Nephron progenitor cell (in vitro differentiated cells): ENCODE measurements at places on chromosomes 7 and 10.
A peak's percentile ranks its signal among the peaks of the same experiment; 100 is the strongest.

- peak overlapping the region; percentile 99 for H3K27ac ChIP-seq
- H3K4me3 ChIP-seq: peak overlapping the region; percentile 71
- peaks cover 88% of the 10 kb centered on the region for H3K4me1 ChIP-seq
Observed at GRCh38 chr10:93436591-93437085, 45.5 kb downstream of the MYOF start.

- H3K27ac ChIP-seq: no peak overlapping the region
- DNase-seq: no peak
- H3K4me1 ChIP-seq: no peaks in the 10 kb centered on the region
- H3K36me3 ChIP-seq: no peaks in the 10 kb centered on the region
Observed at GRCh38 chr7:12970626-12971025, 283.2 kb downstream of the ARL4A start.

GRCh38 chr10:38007991-38008390 is 2.5 kb upstream of the ZNF33A start:
- no peak overlapping the region for H3K4me3 ChIP-seq
- DNase-seq: no peak
- peaks cover 28% of the 10 kb centered on the region for H3K4me1 ChIP-seq
- H3K27ac ChIP-seq: no peak overlapping the region
- peaks cover 17% of the 10 kb centered on the region for H3K27me3 ChIP-seq
- peaks cover 14% of the 10 kb centered on the region for H3K36me3 ChIP-seq

- no peak overlapping the region for H3K4me3 ChIP-seq
- no peak overlapping the region for H3K27ac ChIP-seq
- no peaks in the 10 kb centered on the region for H3K4me1 ChIP-seq
Observed at GRCh38 chr10:125520968-125521367, 162.0 kb downstream of the TEX36 start.

- H3K4me3 ChIP-seq: peak overlapping the region; percentile 53
- peak; percentile 40 for DNase-seq
- no peak overlapping the region for H3K27ac ChIP-seq
- peaks cover 53% of the 10 kb centered on the region for H3K4me1 ChIP-seq
- H3K27me3 ChIP-seq: peaks cover 15% of the 10 kb centered on the region
- H3K36me3 ChIP-seq: peaks cover 65% of the 10 kb centered on the region
Observed at GRCh38 chr7:5349437-5350173, 66.9 kb downstream of the SLC29A4 start.

DNA sequence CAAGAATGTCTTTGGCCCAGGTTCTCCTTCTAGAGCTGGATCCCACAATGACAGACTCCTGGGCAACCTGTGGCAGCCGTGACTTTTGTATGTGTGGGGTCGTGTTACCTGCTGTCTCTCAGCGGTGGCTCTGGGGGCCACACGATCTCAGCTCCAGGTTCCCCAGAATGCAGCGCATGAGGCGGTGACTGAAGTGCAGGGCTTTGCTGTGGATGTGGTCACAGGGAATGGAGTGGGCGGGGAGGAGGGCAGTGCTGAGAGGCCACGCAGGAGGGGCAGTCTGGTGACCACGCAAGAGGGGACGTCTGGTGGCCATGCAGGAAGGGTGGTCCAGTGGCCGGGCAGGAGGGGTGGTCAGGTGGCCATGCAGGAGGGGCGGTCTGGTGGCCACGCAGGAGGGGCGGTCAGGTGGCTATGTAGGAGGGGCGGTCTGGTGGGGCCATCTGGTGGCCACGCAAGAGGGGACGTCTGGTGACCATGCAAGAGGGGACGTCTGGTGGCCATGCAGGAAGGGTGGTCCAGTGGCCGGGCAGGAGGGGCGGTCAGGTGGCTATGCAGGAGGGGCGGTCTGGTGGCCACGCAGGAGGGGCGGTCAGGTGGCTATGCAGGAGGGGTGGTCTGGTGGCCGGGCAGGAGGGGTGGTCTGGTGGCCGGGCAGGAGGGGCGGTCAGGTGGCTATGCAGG is 112.7 kb downstream of the ACTR3B start:
- no peak for DNase-seq
- H3K4me1 ChIP-seq: no peaks in the 10 kb centered on the region
- H3K36me3 ChIP-seq: no peaks in the 10 kb centered on the region
- H3K4me3 ChIP-seq: no peak overlapping the region
- no peak overlapping the region for H3K27ac ChIP-seq

DNA sequence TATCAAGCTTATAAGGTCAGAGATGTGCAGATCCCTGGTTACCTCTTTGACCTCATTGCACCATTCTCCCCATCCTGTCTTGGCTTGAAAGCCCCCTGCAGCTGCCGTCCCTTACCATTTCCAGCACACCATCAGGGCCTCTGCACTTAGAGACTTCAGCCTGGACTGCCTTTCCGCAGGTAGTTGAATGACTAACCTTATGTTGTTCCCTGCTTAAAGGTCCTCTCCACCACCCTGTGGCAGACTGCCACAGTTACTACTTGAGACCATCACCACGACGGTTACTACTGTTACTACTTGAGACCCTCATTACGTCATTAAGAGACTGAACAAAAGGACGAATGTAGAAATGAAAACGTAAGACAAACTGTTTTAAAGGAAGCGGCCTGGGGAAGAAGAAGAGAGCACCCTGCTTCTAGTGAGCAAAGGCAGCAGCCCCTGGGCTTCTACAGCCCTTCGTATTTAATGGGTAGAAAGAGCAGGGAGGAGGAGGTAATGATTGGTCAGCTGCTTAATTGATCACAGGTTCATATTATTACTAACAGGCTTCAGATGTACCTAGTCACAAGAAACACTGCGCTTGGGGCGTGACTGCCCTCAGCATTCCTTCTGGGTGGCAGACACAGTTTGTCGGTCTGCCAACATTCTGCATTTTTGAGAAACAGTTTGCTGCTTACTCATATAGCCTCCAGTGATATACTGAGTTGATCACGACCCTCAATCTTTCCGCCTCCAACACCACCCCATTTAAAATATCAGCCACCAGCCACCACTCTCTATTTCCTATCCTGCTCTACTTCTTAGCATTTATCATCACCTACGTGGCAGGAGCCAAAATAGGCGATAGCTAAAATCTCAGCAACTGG is 74.1 kb upstream of the PARD3 start:
- no peaks in the 10 kb centered on the region for H3K36me3 ChIP-seq
- H3K4me1 ChIP-seq: peaks cover 44% of the 10 kb centered on the region
- DNase-seq: no peak
- H3K27me3 ChIP-seq: peaks cover 4% of the 10 kb centered on the region
- no peak overlapping the region for H3K27ac ChIP-seq
- H3K4me3 ChIP-seq: no peak overlapping the region

DNA sequence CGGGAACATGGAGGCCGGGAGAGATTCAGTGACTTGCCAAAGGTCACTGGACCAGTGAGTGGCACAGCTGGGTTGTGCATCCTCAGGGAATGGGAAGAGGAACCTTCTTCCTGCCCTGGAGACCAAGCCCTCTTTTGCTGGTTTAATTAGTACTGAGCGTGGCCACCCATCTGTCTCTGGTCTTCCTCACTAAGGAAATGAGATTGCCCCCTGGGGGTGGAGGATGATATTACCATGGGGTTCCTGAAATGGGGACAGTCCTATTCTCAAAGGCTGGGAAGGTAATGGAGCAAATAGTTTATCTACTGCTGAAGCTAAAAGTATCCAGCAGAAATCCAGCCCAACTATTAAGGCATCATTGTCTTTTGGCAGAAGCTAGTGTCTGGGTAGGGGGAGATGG is 98.6 kb upstream of the FGFR2 start:
- no peak overlapping the region for H3K4me3 ChIP-seq
- peaks cover 40% of the 10 kb centered on the region for H3K4me1 ChIP-seq
- H3K27me3 ChIP-seq: peaks cover 11% of the 10 kb centered on the region

DNA sequence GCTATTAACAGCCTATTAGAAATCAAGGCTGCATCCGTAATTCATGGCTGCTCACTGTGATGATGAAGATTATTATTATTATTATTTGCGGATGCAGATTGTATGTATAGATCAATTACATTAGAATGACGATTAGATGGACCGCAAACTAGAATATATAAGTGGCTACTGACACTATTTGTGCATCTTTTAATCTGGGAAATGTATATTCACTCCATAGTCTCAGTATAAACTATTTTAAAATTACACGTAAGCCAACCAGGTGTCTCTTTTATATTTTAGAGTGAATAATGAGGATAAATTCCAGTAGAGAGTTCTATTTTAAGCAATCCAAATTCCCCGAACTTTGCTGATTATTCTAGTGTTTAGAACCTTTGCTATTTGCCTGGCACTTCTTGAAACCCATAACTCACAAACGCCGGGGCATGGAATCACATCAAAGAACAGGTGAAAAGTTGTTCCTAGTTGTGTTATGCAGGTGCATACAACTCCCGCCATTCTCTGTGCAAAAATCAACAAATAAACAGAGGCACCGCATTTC is 509 bp upstream of the ING3 start:
- DNase-seq: no peak
- H3K4me3 ChIP-seq: peak overlapping the region; percentile 88
- peaks cover 20% of the 10 kb centered on the region for H3K36me3 ChIP-seq
- H3K27ac ChIP-seq: peak overlapping the region; percentile 100
- peaks cover 43% of the 10 kb centered on the region for H3K4me1 ChIP-seq

GRCh38 chr7:2527505-2528467 is 8.2 kb downstream of the LFNG start:
- peaks cover 3% of the 10 kb centered on the region for H3K27me3 ChIP-seq
- no peak overlapping the region for H3K27ac ChIP-seq
- no peak for DNase-seq
- H3K4me3 ChIP-seq: no peak overlapping the region
- no peaks in the 10 kb centered on the region for H3K36me3 ChIP-seq

DNA sequence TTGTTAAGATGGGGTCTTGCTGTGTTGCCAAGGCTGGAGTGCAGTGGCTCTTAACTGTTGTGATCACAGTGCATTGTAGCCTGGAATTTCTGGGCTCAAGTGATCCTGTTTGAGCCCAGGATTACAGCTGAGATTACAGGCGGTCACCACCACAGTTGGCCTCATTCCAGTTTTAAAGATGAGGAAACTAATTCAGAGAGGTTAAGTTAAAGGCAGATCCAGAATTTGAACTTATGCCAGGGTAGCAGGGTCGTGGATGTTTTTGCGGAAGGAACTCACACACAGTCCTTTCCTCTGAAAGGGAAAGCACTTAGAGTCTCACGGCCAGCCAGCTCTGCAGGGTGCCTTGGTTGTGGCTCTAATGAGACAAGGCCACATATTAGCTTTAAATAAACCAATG is 84.7 kb downstream of the MMRN2 start:
- H3K4me3 ChIP-seq: no peak overlapping the region
- H3K27ac ChIP-seq: peak overlapping the region; percentile 60
- H3K27me3 ChIP-seq: no peaks in the 10 kb centered on the region

GRCh38 chr7:88758381-88759229 is 895 bp upstream of the ZNF804B start:
- H3K4me1 ChIP-seq: peaks cover 15% of the 10 kb centered on the region
- peaks cover 49% of the 10 kb centered on the region for H3K27me3 ChIP-seq
- peak overlapping the region; percentile 29 for H3K27ac ChIP-seq
- peak overlapping the region; percentile 85 for H3K4me3 ChIP-seq
- peak; percentile 44 for DNase-seq

DNA sequence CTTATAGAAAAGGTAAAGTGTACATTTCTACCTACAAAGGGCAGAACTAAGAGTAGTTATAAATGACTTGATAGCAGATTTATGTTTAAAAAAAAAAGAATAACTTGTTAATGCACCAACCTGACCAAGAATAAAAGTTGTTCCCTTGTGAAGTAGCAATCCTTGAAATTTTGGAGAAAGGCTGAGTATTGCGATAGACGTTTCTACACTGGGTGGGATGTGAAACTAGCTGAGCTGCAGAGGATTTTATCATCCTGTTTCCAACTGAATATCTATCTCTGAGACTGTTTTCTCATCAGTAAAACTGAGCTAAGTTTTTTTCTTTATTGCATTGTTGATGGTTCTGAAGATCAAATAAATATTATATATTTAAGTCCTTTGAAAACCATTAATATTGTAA is 14.6 kb downstream of the MDFIC start:
- H3K4me1 ChIP-seq: no peaks in the 10 kb centered on the region
- H3K36me3 ChIP-seq: peaks cover 13% of the 10 kb centered on the region
- no peak for DNase-seq
- no peak overlapping the region for H3K4me3 ChIP-seq
- H3K27ac ChIP-seq: no peak overlapping the region
- no peaks in the 10 kb centered on the region for H3K27me3 ChIP-seq

DNA sequence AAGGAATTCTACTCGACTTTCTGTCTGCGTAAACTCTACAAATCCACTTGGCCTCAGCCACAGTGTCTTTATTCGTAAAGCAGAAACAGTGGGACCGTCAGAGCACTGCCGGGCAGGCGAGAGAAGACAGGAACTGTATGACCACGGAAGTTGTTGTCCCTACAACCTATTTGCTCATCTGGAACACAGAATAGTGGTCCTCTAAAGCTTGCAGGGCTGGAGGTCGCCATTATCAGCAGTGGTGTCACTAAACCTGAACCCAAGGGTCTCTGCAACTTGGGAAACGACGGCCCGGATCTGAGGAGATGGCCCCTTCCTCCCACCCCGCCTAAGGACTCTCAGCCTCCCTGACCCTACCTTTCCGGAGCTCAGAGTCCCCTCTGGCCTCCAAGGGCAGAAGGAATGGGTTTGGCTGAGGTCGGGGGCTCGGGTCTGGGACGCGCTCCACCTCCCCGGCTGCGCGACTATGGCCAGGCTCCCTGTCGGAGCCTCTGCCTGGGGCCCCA is 442 bp downstream of the STYXL1 start:
- DNase-seq: no peak
- H3K27ac ChIP-seq: peak overlapping the region; percentile 99
- no peaks in the 10 kb centered on the region for H3K27me3 ChIP-seq
- peaks cover 45% of the 10 kb centered on the region for H3K4me1 ChIP-seq
- H3K36me3 ChIP-seq: peaks cover 28% of the 10 kb centered on the region
- peak overlapping the region; percentile 99 for H3K4me3 ChIP-seq

- peaks cover 23% of the 10 kb centered on the region for H3K4me1 ChIP-seq
- DNase-seq: no peak
- H3K4me3 ChIP-seq: no peak overlapping the region
- H3K36me3 ChIP-seq: peaks cover 4% of the 10 kb centered on the region
- H3K27ac ChIP-seq: no peak overlapping the region
- H3K27me3 ChIP-seq: peaks cover 11% of the 10 kb centered on the region
Observed at GRCh38 chr7:26480156-26480555, 188.5 kb downstream of the SNX10 start.

DNA sequence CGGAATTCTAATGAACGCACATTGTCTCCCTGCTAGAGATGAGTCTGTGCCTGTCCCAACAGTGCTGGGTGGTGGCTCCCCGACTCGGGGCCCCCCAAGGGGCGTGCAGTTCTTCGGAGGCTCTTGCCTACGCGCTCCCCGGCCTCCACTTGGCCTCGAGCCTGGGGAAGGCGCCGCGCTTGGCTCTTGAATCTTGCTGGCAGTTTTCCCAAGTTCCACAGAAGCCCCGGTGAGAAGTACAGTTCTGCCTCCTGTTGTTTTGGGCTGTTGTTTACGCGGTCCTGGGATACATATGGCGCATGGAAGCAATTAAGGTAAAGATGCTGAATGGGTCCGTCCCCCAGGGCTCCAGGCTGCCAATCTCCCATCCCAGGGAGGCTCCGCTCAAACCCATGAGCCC is 32.6 kb upstream of the UNCX start:
- no peak overlapping the region for H3K4me3 ChIP-seq
- H3K27ac ChIP-seq: no peak overlapping the region
- DNase-seq: no peak
- no peaks in the 10 kb centered on the region for H3K36me3 ChIP-seq

- H3K27ac ChIP-seq: no peak overlapping the region
- H3K4me1 ChIP-seq: peaks cover 28% of the 10 kb centered on the region
- H3K36me3 ChIP-seq: no peaks in the 10 kb centered on the region
- no peak for DNase-seq
- H3K27me3 ChIP-seq: peaks cover 28% of the 10 kb centered on the region
Observed at GRCh38 chr10:102396730-102397151, 1.2 kb downstream of the NFKB2 start.

GRCh38 chr10:103966671-103967447 is at the start of gene SLK:
Gene SLK, plus strand, starts transcription at chr10:103967140. Its CDS starts 606 bp downstream, at chr10:103967746.
- peak; percentile 82 for DNase-seq
- peak within 1 kb of the TSS; percentile 96 for H3K4me3 ChIP-seq
- peak within 1 kb of the TSS; percentile 85 for H3K27ac ChIP-seq
- peaks cover 2% of the 10 kb centered on the region for H3K36me3 ChIP-seq
- peaks cover 37% of the 10 kb centered on the region for H3K4me1 ChIP-seq
